ENCODE measurements at places on chromosomes 12 and 14.

DNA sequence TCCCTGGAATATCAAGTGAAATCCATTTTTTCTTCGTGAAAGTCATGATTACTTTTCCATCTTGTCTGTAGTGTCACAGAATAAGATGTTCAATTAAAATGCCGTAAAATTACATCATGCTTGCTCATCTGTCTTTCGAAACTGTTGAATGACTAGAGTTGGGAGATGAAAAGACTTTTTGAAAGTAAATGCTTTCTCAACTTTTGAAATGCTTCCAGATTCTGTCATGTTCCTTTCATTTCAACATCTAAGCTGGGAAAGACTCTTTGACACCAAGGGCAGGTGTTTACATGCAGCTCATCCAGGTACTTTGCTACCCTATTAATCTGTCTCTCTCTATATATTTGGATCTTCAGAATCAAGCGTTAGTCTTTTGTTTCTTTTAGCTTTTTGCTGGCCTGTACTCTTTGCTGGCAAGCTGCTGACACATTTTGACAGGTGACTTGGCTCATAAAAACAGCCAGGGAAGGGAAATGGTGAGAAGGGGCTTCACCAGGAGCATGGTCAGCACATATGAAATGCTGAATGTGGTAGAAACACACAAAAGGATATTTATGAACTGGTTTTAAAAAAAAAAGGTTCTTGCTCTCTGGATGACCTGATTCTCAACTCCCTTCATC is 77.0 kb upstream of the METAP2 start:
- DNase-seq, result no peak

GRCh38 chr12:93913845-93914244 is 234.5 kb upstream of the PLXNC1 start:
- DNase-seq, result no peak

DNA sequence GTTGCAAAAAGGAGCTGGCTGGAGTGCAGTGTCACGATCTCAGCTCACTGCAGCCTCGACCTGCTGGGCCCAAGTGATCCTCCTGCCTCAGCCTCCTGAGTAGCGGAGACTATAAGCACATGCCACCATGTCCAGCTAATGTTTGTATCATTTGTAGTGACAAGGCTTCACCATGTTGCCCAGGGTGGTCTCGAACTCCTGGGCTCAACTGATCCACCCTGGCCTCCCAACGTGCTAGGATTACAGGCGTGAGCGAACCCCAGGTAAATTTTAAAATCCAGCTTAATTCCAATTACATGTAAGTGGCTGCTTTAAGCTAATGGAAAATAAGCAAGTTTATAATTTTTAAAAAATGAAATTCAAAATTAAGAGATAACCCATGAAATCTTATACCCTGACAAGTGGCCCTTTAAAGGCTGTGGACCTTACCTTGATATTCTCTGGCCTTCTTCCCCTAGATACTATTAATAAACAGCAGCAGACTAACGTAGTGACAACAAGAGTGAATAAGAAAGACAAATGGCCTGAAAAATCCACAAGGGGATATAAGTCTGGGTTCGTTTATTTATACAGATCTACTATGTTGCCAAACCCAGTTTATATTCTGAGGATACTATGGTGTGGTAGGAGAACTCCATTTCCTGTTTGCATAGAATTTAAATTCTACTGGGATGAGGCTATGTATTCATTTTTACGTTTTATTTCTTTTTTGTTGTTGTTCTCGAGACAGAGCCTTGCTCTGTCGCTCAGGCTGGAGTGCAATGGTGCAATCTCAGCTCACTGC is 25.6 kb upstream of the SLC2A3 start:
- DNase-seq, result no peak

DNA sequence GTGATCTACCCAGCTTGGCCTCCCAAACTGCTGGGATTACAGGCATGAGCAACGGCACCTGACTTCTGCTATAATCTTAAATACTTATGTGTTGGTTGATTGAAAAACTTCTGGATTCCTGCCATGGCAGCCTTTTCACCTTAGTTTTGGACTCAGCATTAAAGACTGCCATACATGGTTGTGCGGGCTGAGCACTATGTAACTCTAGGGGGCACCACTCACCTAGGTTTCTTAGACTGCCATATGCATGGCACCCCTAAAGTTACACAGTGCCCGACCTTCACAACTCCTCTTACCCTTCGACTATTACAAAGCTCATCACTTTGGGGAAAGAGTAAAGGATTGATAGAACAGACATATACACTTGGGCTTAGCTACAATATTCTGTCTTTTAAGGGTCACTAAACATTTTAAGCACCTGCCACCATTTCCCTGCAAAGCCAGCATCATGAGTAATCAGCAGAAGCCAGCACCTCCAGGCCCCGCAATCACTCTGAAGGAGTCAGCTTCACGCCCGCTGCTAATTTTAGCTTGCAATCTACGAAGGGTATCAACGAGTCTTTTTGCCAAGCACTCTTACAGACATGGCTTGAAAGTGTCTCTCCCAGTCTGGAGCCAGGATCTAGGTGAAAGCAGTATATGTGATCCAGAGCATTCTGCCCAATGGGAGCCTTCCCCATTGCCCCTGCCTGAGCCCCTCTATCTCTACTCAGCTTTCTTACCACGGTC is 59.8 kb downstream of the SUDS3 start:
- no peak for DNase-seq

GRCh38 chr14:35337269-35338255 is 45.4 kb downstream of the PSMA6 start:
- DNase-seq, result no peak

GRCh38 chr12:104870797-104871196 is 87.3 kb downstream of the SLC41A2 start:
- DNase-seq, result no peak

- no peak for DNase-seq
These were observed 64.6 kb upstream of the LTA4H start for GRCh38 chr12:96099986-96100385.

GRCh38 chr12:12810553-12811021 is 2.6 kb upstream of the DDX47 start:
- DNase-seq, result no peak

DNA sequence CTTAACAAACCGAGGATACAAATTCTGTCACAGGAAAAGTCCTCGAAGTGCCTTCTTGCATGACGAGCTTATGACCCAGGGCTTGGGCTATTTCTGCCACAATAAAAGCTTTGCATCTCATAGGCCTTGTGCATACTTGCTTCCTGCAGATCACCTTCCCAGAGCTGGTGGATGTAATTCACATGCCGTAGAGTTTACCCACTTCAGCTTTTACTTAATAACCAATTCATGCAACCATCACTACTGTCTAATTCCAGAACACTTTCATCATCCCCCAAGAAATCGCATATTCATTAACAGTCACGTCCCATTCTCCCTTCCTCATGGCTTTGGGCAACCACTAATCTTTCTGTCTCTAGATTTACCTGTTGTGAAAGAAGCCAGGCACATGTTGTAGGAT is 9.0 kb upstream of the BDKRB1 start:
- peak; percentile 26 for DNase-seq

GRCh38 chr14:55285048-55285652 is 13.9 kb downstream of the FBXO34 start:
- DNase-seq, result no peak
